ENCODE measurements at places on chromosomes 2 and 18.

DNA sequence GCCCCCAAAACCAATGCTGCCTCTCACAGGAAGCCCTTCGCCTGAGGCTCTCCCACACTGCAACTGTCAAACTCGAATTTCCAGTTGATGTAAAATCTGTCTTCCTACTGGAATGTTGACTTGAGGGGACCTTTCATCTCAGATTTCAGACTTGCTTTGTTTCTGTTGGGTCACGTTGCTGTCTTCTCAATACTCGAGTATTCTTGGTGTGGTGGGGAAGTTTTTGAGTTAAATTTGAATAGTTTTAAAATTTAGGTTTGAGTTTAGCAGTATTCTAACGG, 50.8 kb downstream of the AGAP1 start:
- DNase-seq, result no peak

DNA sequence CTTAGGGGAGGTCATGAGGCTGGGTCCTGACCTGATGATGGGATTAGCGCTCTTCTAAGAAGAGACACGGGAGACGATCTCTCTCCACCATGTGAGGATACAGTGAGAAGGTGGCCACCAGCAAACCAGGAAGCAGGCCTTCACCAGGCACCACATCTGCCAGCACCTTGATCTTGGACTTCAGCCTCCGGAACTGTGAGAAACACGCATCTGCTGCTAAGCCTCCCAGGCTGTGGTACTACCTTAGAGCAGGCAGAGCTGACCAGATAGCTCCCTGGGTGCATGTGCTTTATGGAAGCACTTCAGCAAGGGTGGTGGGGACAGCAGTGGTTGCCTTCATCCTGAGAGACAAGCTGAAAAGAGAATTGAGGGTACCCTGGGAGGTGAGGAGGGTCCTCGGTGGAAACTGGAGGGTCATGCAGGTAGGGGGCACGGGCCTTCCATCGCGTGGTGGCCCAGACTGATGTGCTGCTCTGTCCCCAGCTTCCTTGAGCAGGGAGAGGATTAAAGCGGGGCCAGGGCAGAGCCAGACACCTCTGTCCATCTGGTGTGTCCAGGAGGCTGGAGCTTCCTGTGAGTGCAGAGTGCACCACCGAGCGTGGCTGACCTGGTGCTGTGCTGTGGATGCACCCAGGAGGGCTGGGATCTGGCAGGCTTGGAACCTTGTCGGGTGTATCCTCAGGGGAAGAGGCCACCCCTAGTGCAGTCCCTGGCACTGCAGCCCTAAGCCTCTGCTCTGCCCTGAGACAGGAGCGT, 42.9 kb upstream of the HS6ST1 start:
- DNase-seq, result no peak

DNA sequence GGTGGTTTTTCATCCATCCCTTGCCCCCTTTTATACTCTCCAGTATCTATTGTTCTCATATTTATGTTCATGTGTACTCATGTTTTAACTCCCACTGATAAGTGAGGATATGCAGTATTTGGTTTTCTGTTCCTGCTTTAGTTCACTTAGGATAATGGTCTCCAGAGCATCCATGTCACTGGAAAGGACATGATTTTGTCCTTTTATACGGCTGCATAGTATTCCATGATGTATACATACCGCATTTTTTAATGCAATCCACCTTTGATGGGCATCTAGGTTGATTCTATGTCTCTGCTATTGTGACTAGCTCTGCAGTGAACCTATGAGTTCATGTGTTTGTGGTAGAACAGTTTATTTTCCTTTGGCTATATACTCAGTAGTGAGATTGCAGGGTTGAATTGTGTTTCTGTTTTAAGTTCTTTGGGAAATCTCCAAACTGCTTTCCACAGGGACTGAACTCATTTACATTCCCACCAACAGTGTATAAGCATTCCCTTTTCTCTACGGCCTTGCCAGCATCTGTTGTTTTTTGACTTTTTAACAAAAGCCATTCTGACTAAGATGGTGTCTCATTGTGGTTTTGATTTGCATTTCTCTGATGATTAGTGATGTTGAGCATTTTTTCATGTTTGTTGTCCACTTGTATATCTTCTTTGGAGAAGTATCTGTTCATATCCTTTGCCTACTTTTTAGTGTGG, 420.2 kb downstream of the THSD7B start:
- no peak for DNase-seq

DNA sequence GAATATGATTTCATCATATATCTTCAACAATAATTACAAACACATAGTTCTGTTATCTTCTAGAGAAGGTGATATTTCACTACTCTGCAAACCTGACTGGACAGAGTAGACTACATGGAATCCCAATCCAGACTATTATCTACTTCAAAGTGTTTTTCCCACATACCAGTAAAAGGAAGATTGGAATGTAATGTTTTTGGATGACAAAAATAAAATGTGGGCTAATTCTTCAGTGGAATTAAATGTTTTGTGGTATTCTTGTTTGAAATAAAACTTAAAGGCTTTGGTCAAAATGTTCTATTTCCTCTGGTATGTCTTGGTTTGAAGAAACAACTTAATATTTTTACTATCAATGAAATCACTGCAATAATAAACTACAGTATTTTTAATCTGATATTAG, 22.1 kb downstream of the COL5A2 start:
- no peak for DNase-seq

DNA sequence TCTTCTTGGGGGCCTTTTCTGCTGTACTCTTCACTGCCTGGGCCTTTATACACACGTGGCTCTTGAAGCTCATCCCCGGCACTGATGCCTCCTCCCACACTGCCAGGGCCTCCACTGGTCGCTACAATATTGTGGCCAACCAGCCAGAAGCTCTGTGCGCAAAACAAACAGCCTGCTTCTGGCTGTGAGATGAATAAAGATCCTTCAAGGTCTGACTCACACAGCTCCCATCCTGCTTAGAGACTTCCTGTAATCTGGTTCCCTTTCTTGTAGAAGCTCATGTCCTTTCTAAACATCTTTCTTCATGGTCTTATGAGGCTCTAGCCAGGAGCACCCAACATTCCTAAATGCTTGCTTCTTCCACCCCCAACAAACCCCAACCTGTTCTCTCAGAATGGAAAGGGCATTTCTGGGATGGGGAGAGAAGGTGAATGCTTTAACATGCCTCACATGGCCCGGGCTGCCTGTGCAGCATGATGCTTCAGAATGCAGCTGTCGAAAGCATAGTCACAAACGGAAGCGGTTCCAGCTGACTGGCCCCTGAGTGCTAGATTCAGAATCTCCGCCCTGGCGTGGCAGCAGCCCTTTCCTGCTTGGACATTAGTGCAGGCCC, 24.6 kb downstream of the NRP2 start:
- DNase-seq, result peak; percentile 19

GRCh38 chr2:75226617-75227016, 27.3 kb upstream of the TACR1 start:
- DNase-seq, result no peak

DNA sequence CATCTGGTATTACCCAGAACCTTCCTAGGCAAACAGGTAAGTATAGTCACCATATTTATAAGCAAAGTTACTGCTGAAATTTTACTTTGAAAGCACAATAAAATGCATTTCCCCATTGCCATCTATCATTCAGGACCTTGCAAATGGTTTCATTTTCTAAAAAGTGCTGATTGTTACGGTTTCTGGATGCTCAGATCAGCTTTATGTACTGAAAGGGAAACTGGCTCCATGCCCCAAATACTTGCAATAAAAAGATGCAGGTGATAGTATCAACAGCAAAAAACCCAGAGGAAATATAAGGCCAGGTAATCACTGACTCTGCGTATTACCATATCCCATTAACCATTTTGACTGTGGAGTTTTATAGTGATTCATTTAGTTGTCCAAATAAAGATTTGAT, 1150.7 kb upstream of the CRIM1 start:
- no peak for DNase-seq

- no peak for DNase-seq
These were observed 139.6 kb downstream of the TRABD2A start for GRCh38 chr2:84741182-84741822.

DNA sequence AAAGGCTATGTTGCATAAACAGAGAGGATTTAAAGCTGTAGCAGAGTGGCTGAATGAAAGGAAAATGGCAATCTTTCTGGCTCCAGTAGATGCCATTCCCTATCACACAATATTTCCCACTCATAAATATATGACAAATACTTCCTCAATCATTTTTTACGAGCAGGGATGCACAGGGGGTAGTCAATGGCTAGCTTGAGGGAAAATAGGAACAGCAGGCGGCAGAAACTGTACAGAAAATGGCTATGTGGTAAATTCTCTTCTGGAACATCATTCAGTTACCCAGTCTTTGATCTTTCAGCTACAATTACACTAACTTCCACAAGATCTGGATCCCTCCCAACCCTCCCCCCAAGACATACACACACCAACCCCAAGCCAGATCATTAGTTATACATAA, 127.2 kb downstream of the OLA1 start:
- no peak for DNase-seq

DNA sequence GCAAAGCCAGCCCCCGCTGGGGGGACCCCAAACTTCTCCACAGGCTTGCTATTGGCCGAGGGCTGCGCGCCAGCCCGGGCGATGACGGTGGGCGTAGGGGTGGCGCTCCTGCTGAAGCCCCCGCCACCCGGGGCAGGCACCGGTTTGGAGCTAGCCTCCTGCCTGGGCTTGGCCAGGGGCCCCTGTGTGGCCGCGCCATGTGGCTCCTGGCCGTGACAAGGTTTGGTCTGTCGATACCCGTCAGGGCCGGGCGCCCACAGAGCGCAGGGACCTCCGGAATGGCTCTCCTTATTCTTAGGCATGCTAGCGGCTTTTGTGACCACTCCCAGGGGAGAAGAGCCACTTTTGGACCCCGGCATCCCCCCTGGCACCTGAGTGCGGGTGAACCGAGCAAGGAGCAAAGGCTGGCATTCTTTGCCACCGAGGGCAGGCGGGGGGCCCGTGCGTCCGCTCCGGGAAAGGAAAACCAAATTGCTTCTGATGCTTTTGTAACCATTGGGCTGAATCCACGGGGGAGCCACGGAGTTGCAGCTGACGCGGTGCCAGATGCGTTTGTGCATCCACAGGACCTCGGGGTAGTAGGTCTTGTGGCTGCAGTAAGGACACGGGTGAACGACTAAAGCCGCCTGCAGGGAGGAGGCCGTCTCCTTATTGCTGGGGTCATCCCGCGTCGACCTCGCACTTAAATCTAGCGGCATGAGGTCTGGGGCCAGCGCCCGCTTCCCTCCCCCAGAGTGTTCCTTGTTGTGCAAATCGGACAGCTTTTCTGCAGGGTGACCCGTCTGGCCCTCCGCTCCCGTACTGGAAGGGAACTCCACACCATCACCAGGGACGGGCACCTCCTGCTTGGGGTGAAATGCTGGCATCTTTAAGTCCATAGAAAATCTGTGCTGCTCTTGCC, 115.6 kb downstream of the ZNF516 start:
- DNase-seq, result no peak

DNA sequence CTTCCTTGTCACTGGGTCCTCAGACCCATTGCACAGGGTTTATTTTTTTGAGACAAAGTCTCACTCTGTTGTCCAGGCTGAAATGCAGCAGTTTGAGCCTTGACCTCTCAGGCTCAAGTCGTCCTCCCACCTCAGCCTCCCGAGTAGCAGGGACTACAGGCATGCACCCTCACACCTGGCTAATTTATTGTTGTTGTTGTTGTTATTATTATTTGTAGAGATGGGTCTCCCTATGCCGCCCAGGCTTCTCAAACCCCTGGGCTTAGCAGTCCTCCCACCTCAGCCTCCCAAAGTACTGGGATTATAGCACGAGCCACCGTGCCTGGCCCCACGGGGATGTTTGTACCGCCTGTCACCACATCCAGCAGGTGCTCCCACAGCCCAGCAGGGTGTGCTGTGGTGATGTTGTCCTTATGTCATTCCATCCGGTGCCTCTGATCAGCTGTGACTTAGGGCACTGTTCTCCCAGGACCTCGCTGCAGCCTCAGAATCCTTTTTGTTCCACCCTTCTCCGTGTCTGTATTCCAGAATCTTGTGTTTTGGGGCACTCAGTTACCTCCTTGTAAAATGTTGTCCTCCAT, 182.3 kb downstream of the INO80D start:
- DNase-seq, result no peak

Measured in SHP77 treated with DMSO at 0.1 percent for 48 hours (cell line).